ENCODE measurements at places on chromosomes 1 and 21. TPM values are rescaled to one million over a fixed set of nuclear protein-coding genes. Genes with fewer than 3 reads are reported as not detected.

DNA sequence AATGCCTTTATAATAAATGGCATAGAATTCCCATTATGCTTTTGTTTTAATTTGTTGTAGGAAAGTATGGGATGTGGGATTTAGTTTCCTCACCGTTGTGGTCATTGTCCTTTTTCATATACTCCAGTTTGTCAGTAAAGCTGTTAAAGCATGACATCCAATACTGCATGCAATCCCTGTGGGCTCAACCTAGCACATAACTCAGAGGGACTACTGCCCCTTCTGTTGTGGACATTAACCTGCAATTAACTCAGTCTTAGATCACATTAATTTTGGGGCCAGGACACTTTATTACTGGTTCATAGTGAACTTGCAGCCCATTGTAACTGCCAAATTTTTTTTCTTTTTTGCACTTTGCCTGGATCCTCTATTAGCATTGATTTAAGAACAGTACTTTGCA, 112.5 kb downstream of the DNM3 start:
- DNase-seq: no peak

DNA sequence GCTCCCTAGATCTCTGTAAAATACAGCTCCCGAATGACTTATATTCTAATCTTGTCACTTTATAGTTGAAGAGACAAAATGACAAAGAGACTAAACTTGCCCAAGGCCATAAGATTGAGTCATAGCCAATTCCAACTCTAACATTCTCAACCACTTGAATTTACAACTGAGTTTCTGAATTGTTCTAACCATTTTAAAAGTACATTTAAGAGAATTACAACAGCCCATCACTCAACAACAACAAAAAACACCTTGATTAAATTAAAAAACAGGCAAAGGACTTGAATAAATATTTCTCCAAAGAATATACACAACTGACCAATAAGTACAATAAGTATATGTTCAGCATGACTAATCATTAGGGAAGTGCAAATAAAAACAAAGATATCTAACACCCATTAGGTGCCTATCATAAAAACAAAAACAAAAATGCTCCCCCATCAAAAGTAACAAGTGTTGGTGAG, 8.7 kb upstream of the ADCY10 start:
- no peak for DNase-seq

- peak; percentile 38 for DNase-seq
These were observed 71.3 kb downstream of the S1PR1 start for GRCh38 chr1:101307985-101308689.

GRCh38 chr21:43361127-43361492, 65.8 kb downstream of the SIK1 start:
- peak; percentile 29 for DNase-seq

- no peak for DNase-seq
These were observed 38.2 kb downstream of the PKNOX1 start for GRCh38 chr21:43012596-43012995.

- peak; percentile 71 for DNase-seq
These were observed at the start of gene B4GALT2 for GRCh38 chr1:43978551-43979260. B4GALT2 (plus strand) TSS chr1:43979210; CDS start chr1:43981161, 1,951 bp downstream.

- DNase-seq: no peak
These were observed 110.7 kb downstream of the RYR2 start for GRCh38 chr1:237152506-237153335.

DNA sequence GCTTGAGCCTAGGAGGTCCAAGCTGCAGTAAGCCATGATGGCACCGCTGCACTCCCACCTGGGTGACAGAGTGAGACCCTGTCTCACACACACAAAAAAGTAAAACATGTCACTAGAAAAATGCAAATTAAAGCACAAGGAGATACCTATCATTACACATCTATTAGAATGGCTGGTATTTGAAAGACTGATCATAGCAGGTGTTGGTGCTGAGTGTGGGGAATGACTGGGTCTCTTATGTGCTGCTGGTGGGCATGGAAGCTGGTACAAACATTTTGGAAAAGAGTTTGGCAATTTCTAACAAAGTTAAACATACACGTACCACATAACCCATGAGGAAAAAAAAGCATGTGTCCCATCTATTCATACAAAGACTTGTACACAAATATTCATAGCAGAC, 142.1 kb upstream of the ZBTB40 start:
- no peak for DNase-seq

DNA sequence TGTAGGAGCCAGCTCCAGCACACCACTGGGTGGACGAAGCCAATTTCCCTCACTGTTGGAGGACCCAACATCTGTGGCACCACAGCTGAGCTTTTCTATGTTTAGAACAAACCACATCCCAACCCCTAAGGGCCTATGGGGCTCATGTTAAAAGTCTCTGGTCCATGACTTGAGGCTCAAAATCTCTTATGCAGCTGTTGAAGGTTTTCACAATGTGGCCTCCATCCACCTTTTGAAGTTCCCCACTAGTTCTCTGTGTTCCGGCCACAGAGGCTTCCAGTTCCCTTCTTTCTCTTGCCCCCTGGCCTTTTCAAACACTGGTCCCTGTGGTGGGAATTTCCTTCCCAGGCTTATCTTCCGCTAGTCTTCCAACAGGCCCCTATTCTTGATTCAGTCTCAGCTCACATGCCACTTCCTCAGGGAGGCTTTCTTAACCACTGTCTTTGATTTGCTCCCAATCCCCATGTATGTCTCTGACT, 3.9 kb upstream of the IFNLR1 start:
- DNase-seq: no peak

DNA sequence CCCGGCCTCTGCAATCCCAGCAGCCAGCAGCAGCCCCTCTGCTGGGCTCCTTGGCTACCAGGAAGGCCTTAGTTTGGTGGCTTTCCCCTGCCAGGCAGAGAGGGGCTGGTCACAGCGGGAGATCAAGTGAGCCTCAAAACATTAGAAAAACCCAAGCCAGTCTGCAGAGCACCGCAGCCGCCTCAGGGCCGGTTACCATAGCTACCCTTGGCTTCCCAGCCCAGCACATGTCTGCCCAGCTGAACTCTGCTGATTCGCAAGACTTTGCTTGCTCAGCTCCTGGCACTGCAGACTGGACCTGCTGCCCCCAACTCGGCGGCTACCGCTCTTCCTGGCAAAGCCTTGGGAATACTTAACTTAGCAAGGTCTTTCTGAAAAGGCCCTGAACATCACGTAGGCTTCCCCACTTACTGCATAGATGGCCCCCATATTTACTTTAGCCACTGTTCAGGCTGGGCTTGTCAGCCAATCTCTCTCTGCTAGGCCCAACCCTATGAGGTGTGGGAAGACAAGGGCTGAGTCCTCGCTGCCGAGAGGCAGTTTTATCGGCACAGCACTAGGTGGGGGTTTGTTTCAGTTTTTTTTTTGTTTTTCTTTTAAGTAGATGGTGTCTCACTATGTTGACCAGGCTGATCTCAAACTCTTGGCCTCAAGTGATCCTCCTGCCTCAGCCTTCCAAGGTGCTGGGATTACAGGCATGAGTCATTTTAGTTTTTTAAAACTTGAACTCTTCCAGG, 28.6 kb upstream of the PLEKHG5 start:
- DNase-seq: no peak

- DNase-seq: no peak
These were observed 2.2 kb downstream of the RALGPS2 start for GRCh38 chr1:178727014-178727895.

DNA sequence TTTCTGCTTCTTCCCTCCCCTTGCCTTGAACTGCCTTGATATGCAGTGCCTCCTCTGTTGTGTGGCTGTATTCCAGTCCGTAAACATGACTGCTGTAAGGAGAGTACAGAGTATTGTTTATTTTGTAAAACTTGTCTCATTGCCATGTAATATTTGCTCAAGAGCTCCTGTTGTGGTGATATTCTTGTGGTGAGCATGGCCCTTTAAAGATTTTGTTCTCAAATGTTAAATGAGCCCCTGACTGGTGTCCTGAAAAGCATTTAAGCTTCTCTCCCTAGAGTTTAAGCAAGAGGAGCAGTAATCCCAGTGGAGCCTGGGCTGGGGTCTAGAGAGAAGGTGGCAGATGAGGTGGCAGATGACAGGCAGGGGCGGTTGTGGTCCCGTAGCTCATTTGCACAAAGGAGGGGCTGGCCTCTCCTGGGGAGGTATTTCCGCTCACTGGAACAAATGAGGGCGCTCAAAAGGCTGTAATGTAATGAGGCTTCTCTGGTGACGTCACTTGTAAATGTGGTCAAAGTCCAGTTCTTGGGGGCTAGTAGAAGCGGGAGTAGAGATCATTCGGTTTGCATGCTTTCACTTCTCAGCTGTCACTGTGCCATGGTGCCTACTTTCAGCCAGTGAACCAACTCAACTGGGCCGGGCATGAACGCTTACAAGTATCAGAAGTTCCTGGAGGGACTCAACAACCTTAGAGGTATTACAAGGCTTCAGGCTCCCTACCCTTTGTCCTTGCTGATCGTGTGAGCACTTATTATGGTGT, 46.0 kb upstream of the MACF1 start:
- no peak for DNase-seq

DNA sequence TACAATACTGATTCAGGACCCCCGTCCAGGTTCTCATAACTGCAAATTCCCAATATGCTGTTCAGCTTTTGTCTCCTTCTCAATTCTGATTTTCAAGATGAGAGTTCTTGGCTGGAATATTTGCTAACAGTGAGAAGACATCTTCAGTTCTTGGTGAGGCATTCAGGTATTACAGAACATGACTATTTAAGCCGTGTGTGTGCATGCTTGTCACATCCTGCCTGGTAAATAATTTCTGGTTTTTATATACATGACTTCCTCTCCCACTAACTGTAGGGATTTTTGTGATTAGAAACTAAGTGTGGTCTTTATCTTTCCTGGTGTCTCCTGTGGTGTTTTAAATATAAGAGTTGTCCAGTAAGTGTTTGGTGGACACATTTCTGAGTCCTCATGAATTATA, 10.2 kb upstream of the SLC19A2 start:
- DNase-seq: no peak

DNA sequence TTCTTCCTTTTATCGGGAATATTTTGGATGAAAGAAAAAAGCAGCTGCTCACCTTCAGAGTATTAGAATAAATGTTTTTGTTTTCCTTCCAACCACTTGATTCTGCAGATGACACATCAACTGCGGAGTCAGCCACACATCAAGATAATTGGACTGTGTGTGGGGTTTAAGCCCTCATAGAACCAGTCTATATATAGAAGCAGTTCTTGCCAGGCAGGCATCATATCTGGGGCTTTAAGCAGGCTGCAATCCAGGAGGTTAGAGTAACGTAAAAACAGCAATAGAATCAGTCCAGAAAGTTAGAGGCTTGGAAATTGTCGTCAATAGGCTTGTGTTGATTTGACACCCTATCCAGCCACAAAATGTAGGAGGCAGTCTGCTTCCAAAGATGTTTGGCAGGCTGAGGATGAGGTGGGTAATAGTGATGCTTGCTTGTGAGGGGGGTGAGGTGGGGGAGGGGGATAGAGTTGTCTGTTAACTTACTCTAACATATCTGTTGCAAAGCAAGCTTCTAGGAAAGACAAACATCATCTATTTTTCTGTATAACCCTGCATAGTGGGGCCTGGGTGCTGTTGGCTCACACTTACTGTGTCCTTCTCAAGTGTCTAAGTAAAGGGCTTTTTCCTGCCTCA, 64.8 kb downstream of the PEX14 start:
- no peak for DNase-seq

- no peak for DNase-seq
These were observed 53.5 kb downstream of the MRPL37 start for GRCh38 chr1:54253480-54253879.

DNA sequence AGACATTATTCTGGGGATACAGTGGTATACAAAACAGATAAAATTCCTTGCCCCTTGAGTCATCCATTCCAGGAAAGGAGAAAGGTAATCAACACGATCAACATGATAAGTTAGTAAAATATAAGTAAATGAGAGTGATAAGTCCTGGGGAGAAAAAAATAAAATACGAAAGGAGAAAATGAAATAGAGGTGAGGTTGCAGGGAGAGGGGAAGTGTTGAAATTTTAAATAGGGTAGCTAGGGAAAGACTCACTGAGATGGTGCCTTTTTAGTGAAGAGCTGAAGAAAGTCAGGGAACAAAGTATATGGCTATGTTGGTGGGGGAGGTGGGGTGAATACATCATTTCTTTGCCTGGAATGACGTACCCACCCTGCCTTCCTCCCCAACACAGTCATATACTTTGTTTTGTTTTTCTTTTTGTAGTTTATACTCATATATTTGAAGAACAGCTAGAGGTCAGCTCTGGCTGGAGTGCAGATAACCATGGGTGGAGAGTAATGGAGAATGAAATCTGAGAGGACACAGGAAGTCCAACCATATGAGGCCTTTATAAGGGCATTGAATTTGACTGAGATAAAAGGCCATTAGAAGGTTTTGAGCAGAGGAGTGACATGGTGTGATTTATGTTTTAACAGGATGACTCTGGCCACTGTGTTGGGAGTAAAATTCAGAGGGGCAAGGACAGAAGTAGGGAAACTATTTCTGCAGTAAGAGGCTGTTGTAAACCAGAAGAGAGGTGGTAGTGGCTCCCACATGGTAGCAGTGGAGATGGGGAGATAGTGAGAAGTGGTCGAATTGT, 54.8 kb downstream of the OSBPL9 start:
- DNase-seq: no peak

- no peak for DNase-seq
These were observed 130.0 kb downstream of the KAZN start for GRCh38 chr1:14728516-14728915.

DNA sequence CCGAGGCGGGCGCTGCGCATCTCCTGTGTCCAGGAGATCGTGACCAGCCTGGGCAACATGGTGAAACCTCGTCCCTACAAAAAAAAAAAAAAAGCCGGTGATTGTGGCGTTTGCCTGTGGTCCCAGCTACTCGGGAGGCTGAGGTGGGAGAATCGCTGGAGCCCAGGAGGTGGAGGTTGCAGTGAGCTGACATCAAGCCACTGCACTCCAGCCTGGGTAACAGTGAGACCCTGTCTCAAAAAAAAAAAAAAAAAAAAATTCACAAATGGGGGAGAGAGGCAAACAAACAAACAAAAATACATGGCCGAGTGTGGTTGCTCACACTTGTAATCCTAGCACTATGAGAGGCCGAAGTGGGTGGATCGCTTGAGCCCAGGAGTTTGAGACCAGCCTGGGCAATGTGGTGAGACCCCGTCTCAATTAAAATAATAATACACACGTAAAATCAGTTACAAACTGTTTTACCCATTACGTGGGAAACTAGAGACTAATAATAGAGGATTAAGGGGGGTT, 758 bp downstream of the TATDN3 start:
- no peak for DNase-seq

DNA sequence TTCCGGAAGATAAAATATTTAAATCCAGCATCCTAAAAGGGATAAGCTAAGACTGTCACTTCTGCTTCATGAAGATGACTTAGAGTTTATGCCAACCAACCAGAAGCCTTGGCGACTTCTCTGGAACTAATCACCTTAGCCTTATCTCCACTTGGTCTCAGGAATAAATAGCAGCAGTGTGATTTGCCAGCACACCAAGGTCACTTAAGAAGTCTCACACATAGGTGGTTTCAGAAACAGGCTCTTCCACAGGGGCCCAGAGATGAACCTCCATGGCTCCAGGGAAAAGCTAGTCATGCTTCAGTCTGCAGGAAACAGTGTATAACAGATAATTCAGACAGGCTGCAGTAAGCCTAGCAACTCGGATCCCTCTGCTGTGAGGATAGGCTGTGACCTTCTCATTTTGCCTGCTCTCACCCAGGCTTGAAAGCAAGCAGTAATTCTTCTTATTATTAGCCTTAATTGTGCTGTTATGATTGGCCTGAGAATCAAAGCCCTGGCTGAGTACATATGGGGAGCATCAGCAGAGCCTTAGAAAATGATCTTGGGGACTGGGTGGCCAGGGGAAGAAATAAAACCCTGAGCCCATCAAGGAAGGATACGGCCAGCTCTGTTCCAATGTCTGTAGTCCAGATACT, 84.7 kb downstream of the WLS start:
- DNase-seq: no peak

ADPRS gene
- 48.7 TPM for total RNA-seq

OR2M3 gene
- total RNA-seq: not detected

FAM72C gene
- total RNA-seq: 12.3 TPM

NGF gene
- total RNA-seq: not detected

ADGRL4 gene
- total RNA-seq: not detected

CFAP45 gene
- 0.78 TPM for total RNA-seq
